Activated T-helper 2 cell treated with anti-CD3 and anti-CD28 coated beads, Interferon-gamma antibody, Interleukin-2, Interleukin-4, amounts not matched to agents 10 μg/mL and 5 μg/mL and 100 μg/mL, durations not matched to agents 14 hours and 24 hours and 36 hours (primary cell): ENCODE measurements at places on chromosomes 1 and 21. TPM values are rescaled to one million over a fixed set of nuclear protein-coding genes. Genes with fewer than 3 reads are reported as not detected.

FASLG gene
- total RNA-seq: 22.5 and 23.7 TPM in 2 replicates

ADAMTS4 gene
- total RNA-seq: 0.05 and 0.09 TPM in 2 replicates

DNA sequence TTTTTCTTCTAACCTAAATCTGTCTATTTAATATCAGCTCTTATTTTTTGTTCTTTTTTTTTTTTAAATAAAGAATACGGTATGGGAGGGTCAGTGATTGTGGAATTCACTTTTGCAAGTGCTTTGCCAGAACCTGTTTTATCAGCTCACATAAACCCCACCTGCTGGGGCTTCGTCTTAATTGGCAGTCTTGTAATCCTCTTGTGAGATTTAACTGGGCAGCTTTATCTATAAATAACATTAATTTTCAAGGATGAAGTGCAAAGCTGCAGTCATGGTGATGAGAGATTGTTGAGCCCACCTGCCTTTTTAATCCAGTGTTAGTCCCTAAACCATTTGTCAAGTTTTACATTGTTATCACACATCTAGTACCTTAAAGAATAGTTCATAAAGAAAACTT, 18.2 kb upstream of the PDC start:
- no peaks in the 10 kb centered on the region for H3K4me1 ChIP-seq
- no peaks in the 10 kb centered on the region for H3K36me3 ChIP-seq
- DNase-seq: no peak

- no peak overlapping the region for H3K4me3 ChIP-seq
- H3K27me3 ChIP-seq: no peaks in the 10 kb centered on the region
- DNase-seq: peak; percentile 16
- peak overlapping the region; percentile 43 for H3K27ac ChIP-seq
- H3K4me1 ChIP-seq: peaks cover 42% of the 10 kb centered on the region
These were observed 33.3 kb downstream of the LRP8 start for GRCh38 chr1:53294567-53294966.

DNA sequence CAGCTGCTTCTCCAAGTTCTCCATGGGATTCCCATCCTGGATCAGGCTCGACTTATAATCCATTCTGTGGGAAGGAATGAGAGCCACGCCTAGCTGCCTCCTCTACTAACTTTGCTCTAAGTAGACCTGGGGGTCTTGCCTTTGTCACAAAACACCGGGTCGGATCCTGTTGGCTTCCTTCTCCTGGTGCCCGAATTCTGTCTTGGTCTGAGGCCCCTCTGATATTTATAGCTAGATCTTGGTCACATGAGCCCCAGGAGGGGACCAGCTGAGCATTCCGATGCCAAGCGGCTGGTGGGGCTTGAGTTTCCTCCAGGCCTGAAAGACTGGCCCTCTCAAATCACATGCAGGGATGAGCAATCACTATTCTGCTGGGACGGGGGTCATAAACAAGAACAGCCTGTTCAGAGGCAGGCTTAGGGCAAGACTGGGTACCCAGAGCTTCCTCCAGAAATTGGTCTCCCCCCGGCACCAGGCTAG, at the start of gene TRIM63:
Gene TRIM63 (minus strand): TSS at position 199 of the 480 bp plus-strand sequence. CDS start 136 bp downstream, at position 63.
- H3K4me3 ChIP-seq: no peak within 1 kb of the TSS
- no peaks in the 10 kb centered on the region for H3K36me3 ChIP-seq
- H3K4me1 ChIP-seq: no peaks in the 10 kb centered on the region
- no peak within 1 kb of the TSS for H3K27ac ChIP-seq
- no peak for DNase-seq

DNA sequence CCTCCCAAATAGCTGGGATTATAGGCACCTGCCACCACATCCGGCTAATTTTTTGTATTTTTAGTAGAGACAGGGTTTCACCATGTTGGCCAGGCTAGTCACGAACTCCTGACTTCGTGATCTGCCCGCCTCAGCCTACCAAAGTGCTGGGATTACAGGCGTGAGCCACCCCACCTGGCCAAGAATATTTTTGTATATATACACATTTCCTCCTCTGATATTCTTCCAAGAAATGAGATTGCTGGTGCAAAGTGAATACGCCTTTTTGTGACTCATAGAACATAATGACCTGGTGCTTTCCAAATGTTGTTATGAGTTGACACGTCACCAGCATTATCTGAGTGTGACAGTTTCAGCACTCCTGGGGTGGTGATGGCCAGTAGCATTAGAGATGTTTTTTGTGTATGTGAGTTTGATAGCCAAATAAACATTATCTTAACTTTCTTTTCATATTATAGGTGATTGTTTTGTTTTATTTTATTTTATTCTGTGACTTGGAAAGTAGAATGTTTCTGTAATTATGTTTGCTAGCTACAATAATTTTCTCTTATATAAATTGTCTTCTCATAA, 54.9 kb downstream of the KCNK1 start:
- H3K27ac ChIP-seq: no peak overlapping the region
- H3K36me3 ChIP-seq: peaks cover 29% of the 10 kb centered on the region
- no peak overlapping the region for H3K4me3 ChIP-seq
- DNase-seq: no peak
- H3K27me3 ChIP-seq: peaks cover 3% of the 10 kb centered on the region

DNA sequence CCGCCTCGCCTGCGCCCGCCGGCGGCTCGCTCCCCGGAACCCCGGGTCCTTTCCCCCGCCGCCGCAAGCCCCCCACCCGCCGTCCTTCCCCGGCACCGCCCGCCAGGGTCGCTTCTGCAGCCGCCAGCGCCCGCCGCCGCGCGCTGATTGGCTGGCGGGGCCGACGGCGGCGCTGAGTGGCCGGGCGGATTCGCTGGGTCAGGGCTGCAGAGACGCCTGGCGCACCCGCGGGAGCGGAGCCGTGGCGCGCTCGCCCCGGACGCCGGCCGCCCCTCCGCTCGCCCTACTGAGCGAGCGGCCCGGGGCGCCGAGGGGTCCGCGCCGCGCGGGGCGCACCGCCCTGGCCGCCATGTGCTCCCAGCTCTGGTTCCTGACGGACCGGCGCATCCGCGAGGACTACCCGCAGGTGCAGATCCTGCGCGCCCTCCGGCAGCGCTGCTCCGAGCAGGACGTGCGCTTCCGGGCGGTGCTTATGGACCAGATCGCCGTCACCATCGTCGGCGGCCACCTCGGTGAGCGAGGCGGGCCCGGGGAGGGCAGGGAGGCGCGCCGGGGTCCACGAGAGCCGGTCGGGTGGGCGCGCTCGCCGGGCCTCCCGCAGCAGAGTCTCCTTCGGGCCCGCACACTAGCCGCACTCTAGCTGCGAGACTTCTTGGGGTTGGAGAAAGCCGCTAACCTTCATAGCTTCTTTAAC, at the start of gene RIMKLA:
Gene RIMKLA (plus strand): TSS at position 207 of the 694 bp plus-strand sequence. CDS start 143 bp downstream, at position 350.
- H3K36me3 ChIP-seq: no peaks in the 10 kb centered on the region
- peak within 1 kb of the TSS; percentile 78 for H3K4me3 ChIP-seq
- peaks cover 2% of the 10 kb centered on the region for H3K4me1 ChIP-seq
- peaks cover 41% of the 10 kb centered on the region for H3K27me3 ChIP-seq

DNA sequence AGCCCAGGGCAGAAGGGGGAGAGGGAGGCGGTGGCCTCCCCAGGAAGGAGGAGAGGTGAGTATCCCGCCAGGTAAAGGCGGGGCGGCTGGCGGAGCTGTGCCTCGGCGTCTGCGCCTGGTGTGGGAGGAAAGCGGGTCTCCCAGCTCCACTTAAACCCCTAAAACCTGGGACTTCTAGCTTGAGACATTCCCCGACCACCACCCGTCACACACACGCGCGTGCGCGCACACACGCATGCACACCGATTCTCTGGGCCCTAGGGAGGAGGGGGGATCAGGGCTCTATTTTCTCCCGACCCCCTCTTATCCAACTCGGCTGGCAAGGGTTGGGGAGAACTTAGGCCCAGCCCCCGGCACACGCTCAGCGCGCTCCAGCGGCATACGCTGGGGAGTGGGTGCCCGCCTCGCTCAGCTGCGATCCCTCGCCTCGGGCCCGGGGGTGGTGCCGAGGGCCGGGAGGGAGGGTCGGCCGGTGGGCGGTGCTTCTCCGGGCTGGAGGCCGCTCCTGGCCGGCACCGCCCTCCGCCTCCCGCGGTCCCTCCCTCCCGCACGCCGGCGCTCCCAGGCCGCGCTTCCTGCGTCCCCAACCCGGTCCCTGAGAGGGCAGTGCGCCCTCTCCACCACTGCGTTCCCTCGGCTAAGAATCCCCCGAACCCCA, at the start of gene TMEM51:
Gene TMEM51 (plus strand): TSS at position 564 of the 658 bp plus-strand sequence. CDS start 61,341 bp downstream, outside the sequence.
- peaks cover 58% of the 10 kb centered on the region for H3K27me3 ChIP-seq
- H3K4me3 ChIP-seq: peak within 1 kb of the TSS; percentile 50
- H3K36me3 ChIP-seq: no peaks in the 10 kb centered on the region

DNA sequence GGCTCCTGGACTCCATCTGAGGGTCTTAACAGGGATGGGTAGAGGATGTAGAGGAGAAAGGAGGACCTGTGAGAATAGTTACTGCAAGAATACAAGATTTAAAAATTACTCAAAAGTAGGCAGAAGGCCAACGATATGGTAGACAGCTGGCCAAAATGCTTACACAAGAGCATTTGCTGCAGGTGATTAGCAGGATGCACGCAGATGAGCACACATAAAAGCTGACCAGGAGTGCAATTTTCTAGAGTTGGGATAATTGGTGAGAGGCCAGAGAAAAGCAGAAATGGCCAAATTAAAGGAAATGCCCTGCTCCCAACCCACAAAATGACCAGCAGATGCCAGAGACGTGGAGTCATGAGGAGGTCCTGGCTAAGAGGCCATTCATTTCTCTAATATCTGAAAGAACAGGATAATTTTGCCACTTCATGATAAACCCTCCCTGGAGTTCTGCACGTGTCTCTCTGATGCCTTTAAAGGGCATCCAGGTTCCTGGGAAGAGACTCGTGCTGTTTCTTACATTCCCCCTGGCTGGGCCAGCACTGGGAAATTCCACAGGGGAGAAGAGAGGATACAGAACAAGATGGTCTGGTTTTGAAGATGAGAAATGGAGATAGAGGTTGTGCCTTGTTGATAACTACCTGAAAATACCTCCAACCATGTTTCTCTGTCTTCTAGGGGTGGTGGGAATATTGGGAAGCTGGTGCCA, 62.3 kb upstream of the KCNA3 start:
- no peaks in the 10 kb centered on the region for H3K4me1 ChIP-seq
- H3K36me3 ChIP-seq: no peaks in the 10 kb centered on the region
- H3K27me3 ChIP-seq: peaks cover 14% of the 10 kb centered on the region
